CD4-positive, alpha-beta T cell (primary cell): ENCODE measurements at places on chromosomes 16 and 17.
A peak's percentile ranks its signal among the peaks of the same experiment; 100 is the strongest.

DNA sequence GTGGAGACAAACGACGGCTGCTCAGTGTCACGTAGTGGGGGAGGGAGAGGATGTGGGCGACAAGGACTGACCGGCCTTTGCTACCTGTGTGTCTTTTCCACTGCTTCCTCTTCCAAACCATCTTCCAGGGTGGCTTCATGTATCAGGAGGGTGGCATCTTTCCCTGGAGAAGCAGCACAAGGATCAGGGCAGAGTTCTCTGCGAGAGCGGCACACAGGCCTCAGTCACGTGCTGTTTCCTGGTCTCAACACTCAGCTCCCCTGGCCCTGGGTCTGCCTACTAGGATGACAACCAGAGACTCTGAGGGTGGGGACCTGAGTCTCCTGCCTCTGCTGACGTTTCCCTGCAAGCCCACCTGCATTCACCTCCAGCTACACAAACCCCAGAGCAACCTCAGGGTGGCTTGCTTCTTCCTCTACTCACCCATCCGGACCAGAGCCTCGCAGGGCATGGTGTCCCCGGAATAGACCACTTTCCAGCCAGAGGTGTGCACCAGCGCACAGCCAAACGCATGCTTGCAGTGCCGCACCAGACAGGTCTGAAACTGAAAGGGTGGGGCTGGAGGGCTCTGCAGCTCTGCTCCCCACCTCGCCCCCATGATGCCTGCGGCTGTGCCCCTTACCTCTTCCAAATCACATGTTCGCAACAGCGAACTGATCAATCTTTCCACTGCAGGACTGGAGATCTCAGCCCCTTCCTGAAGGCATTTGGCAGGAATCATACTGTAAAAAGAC, 23.3 kb downstream of the ELAC2 start:
- DNase-seq: no peak

DNA sequence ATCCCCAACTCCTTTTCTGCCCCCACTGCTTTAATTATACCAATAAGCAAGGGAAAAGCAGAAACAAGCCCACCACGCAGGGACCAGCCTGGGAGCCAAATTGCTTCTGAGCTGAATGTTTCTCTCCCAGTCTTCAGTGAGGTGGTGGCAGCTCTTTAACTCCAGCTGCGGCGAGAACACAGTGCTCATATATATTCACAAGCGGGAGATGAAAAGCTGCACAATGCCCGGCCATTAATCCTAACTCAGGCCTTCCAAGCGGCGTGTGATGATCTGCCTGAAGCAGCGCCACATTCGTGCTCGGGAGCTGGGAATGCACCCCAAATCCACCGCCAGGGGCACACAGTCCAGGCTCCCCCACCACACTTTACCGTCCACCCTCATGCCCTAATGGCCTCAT, 203.7 kb upstream of the SDK2 start:
- no peak for DNase-seq

GRCh38 chr16:5036228-5037156, 2.8 kb upstream of the NAGPA start:
- no peak for DNase-seq

DNA sequence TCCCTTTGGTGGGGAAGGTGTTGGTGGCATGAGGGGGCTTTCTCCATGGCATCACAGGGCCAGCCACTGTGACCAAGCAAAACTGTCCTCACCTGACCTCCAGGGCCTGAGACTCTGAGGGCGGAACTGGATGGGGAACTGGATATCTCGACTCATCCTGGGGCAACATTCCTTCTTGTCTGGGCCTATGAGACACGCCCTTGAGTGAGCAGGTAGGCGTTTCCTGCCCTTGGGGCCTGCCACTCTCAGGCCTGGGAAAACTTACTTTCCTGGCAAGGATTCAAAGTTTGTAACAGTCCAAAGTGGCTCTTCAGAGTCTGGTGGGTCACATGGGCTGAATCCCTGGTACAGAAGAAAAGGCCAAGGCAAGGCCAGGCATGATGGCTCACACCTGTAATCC, 9.6 kb downstream of the MT1X start:
- no peak for DNase-seq

- no peak for DNase-seq
These were observed 1128.6 kb downstream of the CDH8 start for GRCh38 chr16:60907645-60908044.

- peak; percentile 28 for DNase-seq
These were observed 13.4 kb upstream of the ATP5MC1 start for GRCh38 chr17:48878920-48879898.

- DNase-seq: peak; percentile 32
These were observed 22.5 kb downstream of the CCR7 start for GRCh38 chr17:40542558-40543411.

DNA sequence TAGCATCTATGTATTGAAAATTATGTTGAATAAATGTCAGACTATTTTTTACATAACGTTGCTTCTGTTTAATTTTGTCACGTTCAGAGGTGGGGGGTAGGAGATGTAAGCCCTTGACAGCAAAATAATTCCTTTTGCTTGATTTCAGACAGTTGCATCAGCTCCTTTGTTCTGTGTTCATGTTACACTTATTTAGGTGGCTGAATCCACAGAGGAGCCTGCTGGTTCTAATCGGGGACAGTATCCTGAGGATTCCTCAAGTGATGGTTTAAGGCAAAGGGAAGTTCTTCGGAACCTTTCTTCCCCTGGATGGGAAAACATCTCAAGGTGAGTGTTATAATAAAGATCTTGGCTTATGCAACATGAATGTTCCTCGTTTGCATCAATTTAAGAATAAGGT, 4.5 kb downstream of the HERPUD1 start:
- no peak for DNase-seq

DNA sequence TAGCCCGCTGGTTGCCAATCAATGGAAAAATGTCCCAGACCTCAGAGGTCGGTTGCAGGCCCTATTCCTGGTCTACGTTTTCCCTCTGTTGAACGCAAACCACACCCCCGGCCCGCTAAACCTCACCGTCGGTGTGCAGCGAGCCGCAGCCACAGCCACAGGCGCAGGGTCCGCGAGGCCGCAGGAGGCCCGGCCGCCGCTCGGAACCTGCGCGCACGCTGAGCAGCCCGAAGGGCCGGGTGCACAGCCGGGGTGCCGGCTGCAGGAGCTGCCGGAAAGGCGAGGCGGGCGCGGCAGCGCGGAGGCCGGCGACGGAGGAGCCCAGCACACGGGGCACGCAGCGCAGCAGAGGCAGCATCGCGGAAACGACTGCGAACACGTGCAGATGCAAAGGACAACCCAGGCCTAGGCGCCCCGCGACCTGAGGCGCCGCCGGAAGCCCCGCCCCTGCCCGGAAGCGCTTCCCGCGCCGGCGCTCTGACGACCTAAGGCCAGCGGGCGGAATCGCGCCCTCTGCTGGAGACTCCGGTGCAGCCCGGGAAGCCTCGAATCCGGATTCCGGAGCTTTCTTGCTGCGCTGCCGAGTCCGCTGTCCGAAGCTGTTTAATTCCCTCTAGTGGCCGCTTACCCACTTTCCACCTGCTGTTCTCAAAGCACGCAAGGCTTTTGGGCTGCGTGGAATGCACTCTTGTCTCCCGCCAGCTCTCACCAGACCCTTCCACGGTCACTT, at the start of gene C1QBP:
TSS of gene C1QBP (minus strand) at position 440 of the 730 bp plus-strand sequence. CDS start at position 358, 82 bp downstream.
- DNase-seq: peak; percentile 93

GRCh38 chr17:5422505-5422904, 2.5 kb downstream of the RPAIN start:
- DNase-seq: no peak

GRCh38 chr17:43368740-43369506, 29.9 kb upstream of the ARL4D start:
- DNase-seq: peak; percentile 52

DNA sequence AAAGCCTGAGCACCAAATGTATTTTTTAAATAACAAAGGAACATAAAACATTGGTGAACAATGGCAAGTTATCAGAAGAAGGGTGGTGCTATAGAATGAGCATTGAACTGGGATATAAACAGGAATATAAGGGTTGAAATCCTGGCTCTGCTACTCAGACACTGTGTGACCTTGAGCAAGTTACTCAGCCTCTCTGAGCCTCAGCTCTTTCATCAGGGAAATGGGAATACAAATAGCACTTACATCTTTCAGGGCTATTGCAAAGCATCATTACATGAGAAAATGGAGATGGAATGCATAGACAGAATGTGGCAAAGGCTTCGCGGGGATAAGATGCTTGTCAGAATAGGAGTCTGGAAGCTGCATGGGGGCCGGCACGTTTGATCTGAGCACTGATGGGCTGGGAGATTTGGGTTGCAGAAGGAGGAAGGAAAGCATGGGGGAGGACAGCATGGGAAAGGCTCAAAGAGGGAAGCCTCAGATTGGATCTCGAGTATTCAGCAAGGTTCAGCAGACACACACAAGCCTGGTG, 4.8 kb upstream of the CDH5 start:
- DNase-seq: no peak

GRCh38 chr16:27052007-27052406, 14.7 kb upstream of the C16orf82 start:
- no peak for DNase-seq

- no peak for DNase-seq
These were observed 468.0 kb upstream of the RBFOX1 start for GRCh38 chr16:6864671-6865070.

- DNase-seq: no peak
These were observed 10.2 kb downstream of the IL4R start for GRCh38 chr16:27323781-27324561.

DNA sequence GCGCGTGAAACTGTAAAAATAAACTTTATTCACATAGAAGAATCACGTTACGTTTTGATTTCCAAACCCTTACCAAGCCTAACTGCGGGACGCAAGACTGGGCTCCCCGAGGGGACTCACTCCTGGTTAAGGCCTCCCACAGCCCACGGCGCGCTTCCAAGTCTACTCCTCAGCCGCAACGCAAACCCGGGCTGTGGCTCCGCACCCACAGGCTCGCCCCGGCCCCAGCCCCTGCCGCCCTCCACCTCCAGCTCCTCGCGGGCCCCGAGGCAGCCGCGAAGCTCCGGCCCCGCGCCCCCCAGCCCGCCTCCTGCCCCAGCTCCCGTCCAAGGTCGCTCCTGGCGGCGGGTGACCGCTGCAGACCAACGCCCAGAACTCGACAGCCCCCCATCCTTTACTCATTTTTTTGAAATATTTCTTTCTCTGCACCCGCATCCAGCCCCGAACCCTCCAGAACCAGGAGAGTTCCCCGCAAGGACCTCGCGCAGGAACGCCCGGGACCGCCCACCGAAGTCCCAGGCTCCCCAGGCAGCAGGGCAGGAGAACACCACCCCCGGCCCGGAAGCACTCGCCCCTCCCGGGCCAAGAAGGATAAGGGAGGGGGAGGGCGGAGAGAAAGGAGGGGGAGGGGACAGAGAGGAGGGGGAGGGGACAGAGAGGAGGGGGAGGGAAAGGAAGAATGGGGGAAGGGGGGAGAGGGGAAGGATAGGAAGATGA, 912 bp downstream of the USP22 start:
- peak; percentile 56 for DNase-seq

- no peak for DNase-seq
These were observed 96.6 kb downstream of the METRNL start for GRCh38 chr17:83175822-83176622.

GRCh38 chr16:9948933-9949332, 233.3 kb downstream of the GRIN2A start:
- no peak for DNase-seq

DNA sequence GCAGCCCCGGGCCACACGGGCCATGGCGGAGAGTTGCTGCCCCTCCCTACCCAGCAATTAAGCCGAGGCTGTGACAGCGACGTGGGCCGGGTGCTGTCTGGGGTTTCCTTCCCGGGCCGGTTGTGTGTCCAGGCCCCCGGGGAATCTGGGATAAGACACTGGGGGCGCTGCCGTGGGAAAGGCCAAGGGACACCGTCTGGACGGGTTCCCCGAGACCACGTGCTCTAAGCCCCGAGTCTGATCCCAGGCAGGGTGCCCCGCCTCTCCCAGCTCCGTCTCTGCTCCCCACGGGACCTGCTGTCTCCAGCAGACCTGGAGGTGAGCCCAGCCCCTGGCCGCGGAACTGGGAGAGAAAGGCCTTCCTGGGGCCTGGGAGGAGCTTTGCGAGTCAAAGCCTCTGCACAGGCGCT, 92.2 kb downstream of the IRX3 start:
- no peak for DNase-seq

DNA sequence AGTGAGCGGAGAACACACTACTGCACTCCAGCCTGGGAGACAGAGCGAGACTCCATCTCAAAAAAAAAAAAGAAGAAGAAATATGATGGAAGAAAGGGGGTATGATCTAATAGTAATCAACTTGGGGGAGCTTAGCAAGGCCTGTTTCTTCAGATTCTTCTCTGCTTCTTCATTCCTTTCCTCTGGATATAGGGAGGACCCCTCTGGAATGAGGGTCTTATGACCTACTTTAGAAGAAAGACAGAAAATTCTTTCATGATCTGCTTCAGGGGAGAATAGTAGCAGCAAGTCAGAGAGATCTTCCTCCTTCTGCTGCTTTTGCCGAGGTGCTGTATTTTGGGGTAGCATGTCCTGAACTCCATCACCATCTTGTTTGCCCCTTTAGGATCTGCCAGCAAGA, 44.9 kb upstream of the ETV4 start:
- no peak for DNase-seq

DNA sequence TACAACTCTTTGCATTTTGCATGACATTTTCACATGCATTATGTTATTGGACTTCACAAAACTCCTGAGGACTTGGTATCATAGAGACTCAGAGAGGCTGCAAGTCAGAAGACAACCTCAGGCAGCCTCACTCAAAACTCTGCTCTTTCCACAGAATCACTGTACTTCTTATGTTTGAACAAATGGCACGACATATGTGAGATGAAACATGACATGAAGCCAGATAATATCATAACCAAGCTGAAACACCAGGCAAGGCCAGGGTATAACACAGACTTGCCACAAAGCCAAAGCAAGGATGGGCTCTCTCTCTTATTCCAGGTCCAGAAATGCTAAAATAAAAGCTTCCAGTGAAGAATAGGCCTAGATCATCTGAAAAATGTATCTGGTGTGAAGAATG, 425.8 kb upstream of the CDH5 start:
- no peak for DNase-seq

- no peak for DNase-seq
These were observed 125.2 kb upstream of the CDC42EP4 start for GRCh38 chr17:73436954-73437353.

- DNase-seq: no peak
These were observed 29.0 kb downstream of the KATNB1 start for GRCh38 chr16:57764341-57765159.

DNA sequence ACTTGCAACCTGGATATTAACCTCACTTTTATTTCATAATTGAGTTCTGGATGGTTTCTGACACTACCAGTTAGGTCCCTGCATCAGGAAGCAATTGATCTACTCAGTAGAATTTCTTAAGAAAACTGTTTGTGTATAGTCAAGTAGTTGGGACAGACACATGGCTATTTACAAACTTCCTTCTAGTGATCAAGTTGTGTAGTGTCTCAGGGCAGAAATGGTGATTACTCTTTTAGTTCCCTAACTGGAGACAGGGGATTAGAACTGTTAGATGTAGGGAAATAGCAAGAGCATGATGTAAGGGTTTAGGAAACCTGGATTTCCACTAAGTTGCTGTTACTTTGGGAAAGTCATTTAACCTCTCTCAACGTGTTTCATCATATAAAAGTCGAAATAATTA, 30.4 kb downstream of the TMEM100 start:
- no peak for DNase-seq

DNA sequence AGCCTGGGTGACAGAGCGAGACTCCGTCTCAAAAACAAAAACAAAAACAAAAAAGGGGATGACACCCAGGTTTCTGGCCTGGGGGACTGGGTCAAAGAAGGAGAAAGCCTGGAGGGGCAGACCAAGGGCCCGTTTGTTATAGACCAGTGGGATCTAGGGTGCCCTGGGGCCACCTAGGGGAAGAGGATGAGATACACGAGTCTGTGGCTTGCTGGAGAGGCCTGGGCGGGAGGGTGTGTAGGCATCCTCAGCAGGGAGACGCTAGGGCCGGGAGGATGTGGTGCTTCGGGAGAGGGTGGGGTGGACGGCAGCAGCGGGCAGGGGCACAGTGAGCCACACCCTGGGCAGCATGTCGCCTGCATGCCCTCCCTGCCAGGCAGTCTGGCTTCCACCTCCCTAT, 17.1 kb upstream of the CRK start:
- no peak for DNase-seq
